ENCODE measurements at places on chromosomes 4 and X.

GRCh38 chr4:48594180-48594579 lies 104.1 kb downstream of the ZAR1 start:
- no peak for DNase-seq

- no peak for DNase-seq
Measured at GRCh38 chr4:101337688-101338087, 9.6 kb downstream of the PPP3CA start.

GRCh38 chr4:148447681-148448080 lies 5.5 kb upstream of the NR3C2 start:
- DNase-seq: no peak

GRCh38 chrX:110412971-110413726 lies 54.5 kb downstream of the RTL9 start:
- peak; percentile 40 for DNase-seq

DNA sequence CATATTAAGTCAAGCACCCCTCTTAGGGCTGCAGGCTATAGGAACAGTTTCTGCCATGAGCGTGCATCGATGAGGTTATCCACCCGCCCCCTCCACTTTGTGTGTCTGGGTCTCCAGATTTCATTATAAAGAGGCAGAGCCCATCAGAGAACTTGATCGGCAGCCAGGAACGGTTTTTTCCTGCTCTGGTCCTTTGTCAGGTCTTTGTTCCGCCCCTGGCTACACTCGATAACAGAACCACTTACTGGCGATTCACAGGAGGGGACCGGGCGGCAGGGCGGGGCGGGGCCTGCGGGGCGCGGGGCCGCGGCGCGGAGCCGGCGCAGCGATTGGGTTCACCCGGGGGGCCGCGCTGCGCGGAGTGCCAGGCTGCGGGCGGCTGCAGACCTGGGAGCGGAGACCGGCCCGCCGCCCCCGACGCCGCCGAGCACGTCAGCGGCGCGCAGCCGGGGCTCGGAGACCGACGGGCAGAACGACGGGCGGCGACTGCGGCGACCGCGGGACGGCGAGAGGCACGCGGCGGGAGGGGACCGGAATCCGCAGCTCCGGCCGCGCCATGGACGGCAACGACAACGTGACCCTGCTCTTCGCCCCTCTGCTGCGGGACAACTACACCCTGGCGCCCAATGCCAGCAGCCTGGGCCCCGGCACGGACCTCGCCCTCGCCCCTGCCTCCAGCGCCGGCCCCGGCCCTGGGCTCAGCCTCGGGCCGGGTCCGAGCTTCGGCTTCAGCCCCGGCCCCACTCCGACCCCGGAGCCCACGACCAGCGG lies at the start of gene SLC10A4:
TSS of gene SLC10A4 (plus strand) at position 338 of the 771 bp plus-strand sequence. CDS start at position 557, 219 bp downstream.
- no peak for DNase-seq

DNA sequence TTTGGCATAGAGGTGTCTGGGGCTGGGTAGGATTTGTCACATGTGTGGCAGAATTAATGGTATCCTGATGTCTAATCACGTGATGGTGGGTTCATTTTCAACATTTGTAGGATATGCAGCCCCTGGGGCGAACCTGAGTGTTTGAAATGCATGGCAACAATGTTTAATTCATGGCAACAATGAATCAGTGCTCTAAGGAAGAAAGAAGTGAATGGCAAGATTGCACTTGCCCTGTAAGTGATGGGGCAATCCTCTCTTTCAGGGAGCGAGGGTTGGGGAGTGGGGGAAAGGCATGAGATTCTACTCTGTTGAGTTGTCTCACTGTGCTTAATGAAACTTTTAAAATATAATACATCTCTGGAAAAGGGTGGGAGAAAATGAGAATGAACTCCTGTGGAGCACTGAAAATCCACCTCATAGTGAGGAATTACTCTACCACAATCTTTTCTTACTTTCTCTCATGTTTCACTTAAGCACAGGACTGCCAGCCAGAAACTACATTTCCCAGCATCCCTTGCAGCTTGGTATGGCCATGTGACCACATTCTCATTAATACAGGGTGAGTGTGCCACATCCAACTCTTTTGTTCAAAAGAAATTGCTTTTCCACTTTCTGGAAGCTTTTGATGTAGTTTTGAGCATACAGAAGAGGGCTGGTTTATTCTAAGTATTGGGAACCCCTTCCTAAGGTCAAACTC lies 64.0 kb upstream of the PGM2 start:
- no peak for DNase-seq

DNA sequence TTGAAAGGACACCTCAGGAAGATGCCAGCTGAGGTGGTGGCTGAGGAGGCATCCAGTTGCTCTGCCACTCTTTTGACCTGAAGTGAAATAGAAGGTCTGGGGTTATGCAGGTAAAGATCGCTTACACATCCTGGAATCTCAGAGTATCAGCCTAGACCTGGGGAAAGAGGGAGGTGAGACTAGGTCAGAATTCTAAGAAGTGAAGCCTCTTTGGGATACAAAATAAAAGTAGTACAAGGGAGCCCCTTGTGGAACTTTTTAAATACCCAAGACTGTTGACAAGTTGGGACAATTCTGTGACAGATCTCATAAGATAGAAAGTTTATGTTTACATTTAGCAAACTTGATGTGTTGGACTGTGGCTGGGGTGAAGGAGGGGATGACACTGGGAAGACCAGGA lies 263.1 kb downstream of the SPRY1 start:
- DNase-seq: no peak

DNA sequence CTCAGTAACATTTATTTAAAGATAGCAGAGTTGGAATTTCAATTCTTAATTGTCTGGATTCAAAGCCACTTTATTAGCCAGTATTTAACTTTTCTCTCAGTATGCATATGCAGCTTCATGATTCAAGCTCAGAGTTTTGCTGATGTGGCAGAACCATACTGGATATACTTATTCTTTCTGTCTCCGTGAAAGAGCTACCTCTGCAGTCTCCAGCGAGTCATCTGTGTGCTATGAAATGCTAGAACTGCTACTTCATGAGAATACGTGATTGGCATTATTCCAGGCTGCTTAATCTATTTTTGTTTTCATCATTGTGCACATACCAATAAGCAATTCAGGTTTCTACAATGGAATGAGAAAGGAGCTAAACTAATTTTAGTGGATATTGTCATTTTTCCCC lies 743.7 kb downstream of the C4orf33 start:
- no peak for DNase-seq

GRCh38 chr4:70772929-70773555 lies 51.3 kb downstream of the RUFY3 start:
- no peak for DNase-seq

DNA sequence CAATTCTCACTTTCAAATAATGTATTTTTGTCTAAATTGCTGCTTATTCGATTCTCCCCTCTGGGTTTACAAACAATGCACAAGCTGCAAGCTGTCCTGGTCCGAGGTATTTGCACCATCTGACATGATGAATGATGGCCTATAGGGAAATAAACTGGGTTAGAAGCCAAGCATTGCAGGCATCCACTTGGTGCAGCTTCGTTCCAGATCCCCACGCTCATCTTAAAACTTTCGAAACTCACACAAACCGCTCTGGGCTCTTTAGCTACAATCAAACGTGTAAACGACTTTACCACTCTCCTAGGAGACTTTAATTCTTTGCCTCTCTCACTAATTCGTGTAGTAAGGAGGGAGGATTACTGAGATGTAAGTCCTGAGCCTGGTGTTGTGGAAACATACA lies 19.0 kb downstream of the PHKA2 start:
- DNase-seq: no peak

DNA sequence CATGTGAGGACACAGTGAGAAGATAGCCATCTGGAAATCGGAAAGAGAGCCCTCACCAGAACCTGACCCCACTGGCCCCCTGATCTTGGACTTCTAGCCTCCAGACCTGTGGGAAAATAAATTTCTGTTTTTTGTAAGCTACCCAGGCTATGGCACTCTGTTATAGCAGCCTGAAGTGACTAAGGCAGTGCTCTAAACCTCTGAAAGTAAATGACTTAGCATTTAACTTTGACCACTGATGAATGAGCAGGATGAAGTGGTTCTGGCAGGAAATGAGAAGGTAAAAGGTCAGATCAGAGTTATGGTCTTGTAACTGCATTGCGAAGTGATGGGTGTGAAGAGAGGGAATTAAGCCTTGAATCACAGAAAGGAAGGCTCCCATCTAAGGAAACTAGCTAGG lies 17.0 kb downstream of the GPAT3 start:
- no peak for DNase-seq

- DNase-seq: peak; percentile 33
Measured at GRCh38 chrX:135974279-135974856, 580 bp upstream of the MMGT1 start.

DNA sequence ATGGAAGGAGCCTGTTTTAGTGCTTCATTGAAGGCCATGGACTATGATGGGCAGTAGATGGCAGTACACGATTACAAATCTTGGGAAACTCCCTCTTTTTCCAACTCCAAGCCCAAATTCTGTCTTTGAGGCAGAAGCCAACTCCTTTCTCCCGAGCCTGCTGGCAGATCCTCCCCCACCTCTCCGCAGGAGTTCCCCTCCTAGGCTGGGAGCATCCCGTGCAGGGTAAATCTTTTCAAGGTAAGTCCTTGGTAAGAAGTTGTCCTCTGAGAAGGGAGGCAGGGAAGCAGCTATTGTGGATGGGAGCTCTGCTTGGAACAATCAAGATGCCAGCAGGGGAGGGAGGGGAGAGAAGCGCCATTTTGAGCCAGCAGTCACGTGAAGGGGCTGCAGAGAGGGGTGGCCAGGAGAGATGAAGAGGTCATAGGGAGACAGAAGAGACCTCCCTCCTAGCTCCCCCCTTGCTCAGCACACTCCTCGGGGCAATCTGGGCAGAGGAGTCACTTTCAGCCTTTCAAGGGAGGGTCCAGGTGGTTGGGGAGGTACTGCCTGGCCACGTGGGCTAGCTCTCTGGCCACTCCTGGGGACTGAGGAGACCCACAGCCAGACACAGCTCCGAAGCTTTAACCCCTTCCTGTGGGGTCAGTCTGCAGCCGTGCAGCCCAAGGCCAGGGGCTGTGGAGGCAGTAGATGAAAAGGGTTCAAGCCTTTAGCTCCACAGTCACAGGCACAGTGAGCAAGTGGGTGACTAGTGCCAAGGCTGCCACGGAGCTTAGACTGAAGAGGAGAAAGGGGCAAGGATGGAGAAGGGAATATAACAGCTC lies 9.6 kb downstream of the CC2D2A start:
- DNase-seq: no peak

DNA sequence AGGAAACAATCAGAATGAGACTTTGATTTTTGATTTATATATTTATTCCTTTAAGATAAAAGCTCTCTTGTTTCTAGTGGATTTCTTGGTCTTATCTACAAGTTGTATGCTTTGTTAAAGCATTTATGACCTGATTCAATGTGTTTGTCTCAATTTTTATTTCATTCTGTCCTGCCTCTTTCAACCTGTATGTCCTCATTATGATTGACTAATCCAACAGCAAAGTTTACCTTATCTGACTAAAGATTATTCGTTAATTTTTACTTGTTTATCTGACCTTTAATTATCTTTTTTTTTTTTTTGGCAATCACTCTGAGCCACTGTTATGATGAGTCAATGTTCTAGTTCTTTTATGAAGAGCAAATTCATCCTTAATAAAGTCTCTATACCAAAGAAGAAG lies 54.9 kb downstream of the UGT2A3 start:
- DNase-seq: no peak

GRCh38 chr4:37678624-37679023 lies 7.6 kb downstream of the RELL1 start:
- DNase-seq: no peak

- DNase-seq: no peak
Measured at GRCh38 chr4:7186031-7186430, 6.3 kb upstream of the SORCS2 start.

GRCh38 chr4:163988391-163988790 lies 493.9 kb downstream of the TMA16 start:
- no peak for DNase-seq

GRCh38 chr4:1516261-1516660 lies 110.0 kb upstream of the NKX1-1 start:
- no peak for DNase-seq

DNA sequence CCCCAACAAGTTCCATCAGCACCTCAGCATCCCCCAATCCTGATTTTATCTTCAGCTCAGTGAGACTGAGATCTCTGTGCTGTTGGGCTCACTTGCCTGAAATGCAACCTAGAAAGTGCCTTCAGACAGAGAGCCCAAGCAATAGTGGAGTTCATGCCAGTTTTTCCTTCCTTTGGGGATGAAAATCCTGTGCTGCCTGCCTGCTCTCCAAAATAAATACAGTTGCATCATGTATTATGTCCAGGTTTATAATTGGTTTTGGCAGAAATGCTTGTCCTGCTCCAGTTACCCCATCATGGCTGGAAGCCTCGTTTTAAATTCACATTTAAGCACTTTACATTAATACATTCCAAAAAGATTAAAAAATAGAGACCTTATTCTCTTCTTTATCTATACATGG lies 1865.5 kb upstream of the TENM3 start:
- no peak for DNase-seq

DNA sequence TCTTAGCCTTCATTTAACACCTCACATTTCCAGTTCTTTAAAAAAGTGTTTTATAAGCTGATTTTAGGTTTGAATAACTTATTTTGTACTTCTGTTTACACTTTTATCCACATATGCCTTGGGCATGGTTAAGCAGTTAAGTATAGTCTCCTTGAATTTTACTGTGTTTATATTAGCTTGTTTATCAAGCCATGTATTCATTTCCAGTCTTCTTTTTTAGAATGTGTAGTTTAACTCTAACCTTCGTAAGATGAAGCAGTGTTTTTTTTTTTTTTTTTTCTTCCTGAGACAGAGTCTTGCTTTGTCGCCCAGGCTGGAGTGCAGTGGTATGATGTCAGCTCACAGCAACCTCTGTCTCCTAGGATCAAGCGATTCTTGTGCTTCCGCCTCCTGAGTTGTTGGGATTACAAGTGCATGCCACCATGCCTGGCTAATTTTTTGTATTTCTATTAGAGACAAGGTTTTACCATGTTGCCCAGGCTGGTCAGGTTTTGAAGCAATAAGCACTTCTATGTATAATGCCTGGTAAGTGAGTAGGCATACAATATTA lies 42.5 kb downstream of the BMP2K start:
- no peak for DNase-seq

GRCh38 chrX:80765220-80765625 lies 44.5 kb downstream of the BRWD3 start:
- no peak for DNase-seq

GRCh38 chr4:68373513-68373912 lies 23.6 kb upstream of the YTHDC1 start:
- no peak for DNase-seq

DNA sequence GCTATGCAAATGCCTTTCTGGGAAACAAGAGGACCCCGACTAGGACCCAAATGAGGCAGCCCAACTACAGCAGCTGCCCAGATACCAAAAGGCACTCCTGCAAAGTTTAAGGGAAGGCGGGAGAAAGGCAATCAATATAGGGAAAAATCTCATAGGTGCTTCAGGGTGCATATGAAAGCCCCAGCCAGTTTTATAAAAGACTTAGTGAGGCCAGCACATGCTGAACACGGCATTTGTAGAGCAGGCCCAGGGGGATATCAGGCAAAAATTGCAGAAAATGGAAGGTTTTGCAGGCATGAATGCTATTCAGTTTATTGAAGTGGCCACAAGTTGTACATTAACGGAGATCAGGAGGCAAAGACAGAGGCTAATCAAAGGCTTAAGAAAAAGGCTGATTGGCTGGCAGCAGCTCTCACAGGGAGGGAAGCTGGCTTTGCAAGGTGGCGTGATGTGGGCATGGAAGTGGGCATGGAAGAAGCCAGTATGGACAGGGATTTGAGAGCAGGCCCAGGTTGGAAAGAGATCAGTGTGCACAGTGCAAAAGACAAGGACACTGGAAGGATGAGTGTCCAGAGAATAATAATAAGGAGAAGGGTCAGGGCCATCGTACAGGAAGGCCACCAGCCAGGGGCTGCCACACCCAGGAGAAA lies 37.7 kb upstream of the UGT2B7 start:
- no peak for DNase-seq

All from stimulated activated CD8-positive, alpha-beta memory T cell treated with anti-CD3 and anti-CD28 coated beads, Interleukin-4, amount 100 ng/mL, for 4 hours (primary cell).